ENCODE measurements at places on chromosomes 1 and 21.

DNA sequence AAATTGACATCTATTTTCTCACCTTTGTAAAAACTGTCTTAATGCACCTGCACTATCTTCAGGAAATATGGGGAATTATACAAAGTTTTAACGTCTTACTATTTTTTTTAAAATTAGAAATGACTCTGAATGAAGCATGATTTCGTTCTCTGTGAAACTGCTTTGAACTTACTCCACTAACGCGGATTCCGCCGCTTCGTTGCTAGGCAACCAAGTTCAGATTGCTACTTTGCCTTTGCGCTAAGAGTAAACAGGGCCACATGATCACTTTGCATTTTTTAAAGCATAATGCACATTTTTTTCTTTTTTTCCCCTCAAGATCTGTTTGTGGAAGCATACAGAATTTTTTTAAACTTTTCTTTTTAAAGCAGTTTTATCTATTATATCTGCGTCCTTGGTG, 690.5 kb downstream of the BRINP3 start:
- DNase-seq: no peak

DNA sequence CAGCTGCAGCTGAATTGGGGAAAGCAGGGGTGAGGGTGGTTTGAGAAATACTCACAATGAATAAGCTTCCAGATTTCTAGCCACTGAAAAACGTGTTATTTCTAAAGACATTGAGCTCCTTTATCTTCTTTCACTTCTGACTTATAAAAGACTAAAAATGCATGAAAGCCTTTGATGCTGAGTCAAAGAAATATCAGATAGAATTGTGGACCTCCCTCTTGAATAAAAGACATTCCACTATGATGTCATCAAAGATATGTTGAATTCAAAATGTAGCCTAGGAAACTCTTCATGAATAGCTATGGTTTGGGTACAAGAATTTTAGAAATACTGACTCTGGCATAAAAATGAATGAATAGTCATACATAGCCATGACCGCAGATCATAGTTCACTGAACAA, 44.7 kb upstream of the COL24A1 start:
- no peak for DNase-seq

GRCh38 chr1:202319381-202320080, 22.2 kb downstream of the UBE2T start:
- no peak for DNase-seq

DNA sequence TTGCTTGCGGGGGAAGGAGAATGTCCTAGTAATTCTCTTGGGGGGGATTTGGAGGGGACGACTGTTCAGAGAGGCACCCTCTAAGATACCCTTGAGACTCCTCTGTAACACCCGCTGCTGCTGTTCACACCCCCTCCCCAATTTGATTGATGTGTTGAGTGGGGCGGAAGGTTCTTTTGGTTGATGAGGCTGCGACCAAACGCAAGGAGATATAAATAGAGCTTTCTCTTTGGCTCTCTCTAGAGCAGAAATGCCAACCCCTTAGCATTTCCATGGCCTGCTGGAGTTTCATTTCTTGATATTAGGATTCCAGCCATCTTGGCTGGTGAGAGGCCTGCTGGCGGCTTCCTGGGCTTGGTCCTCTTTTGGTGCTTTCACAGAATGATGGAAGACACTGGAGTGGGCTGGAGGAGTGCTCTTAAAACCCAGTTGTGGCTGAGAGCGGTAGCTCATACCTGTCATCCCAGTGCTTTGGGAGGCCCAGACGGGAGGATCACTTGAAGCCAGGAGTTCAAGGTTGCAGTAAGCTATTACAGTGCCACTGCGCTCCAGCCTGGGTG, 2.0 kb downstream of the PIK3CD start:
- no peak for DNase-seq

DNA sequence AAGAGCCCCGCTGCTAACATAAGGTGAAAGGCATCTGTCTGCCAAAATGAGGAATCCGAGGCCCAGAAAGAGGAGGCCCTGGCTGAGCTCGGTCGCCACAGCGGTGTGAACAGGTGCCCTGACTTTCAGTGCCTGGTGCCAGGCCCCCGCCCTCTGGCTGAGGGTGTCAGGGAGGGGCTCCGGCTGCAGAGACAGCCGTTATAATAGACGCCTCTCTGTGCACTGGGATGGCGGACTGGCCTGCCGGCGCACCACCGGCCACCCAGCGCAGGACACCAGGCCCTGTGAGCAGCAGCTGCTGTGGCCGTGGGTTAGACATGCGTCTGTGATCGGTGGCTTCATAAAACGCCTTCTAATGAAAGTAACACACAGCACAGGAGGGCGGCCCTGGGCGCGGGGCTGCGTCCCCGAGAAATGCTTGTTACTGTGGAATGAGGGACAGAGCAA, 51.4 kb upstream of the ACTRT2 start:
- no peak for DNase-seq

DNA sequence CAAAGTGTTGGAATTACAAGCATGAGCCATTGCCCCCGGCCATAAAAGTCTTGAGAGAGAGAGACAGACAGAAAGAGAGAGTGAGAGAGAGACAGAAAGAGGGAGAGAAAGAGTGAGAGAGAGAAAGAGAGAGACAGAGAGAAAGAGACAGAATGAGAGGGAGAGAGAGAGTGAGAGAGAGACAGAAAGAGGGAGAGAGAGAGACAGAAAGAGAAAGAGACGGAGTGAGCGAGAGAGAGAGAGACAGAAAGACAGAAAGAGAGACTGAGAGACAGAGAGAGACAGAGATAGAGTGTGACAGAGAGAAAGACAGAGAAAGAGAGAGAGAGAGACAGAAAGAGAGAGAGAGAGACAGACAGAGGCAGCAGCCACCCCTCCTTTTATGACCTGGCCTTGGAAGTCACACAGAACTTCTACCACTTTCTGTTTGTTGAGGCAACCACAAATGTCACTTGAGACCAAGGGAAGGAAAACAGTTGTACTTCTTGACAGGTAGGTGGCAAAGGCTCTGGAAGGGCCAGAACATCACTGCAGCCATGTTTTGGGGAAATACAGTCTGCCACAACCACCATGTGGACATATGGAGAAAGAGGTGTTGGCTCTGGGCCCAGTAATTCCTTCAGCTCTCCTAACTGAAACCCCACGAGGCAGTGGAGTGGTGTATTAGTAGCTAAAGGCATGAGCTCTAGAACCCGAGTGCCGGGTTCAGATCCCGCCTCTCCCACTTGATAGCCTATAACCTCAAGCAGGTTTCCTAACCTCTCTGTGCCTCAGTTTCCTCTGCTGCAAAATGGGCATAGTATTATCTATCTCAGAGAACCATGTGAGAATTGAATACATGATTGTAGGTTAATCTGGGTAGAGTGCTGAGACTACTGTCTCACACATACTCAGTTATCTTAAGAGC, 50.6 kb downstream of the TNFRSF8 start:
- DNase-seq: no peak

GRCh38 chr1:44613941-44614340, 60.3 kb downstream of the TMEM53 start:
- no peak for DNase-seq

Measured in uterus (tissue), 4 donors.